ENCODE measurements at places on chromosomes 13 and 19. TPM values are rescaled to one million over a fixed set of nuclear protein-coding genes. Genes with fewer than 3 reads are reported as not detected.
A peak's percentile ranks its signal among the peaks of the same experiment; 100 is the strongest.

- no peak for DNase-seq
- H3K4me3 ChIP-seq = no peak overlapping the region
- H3K36me3 ChIP-seq = no peaks in the 10 kb centered on the region
- peak overlapping the region; percentile 12 for H3K27ac ChIP-seq
Observed at GRCh38 chr13:30697177-30697953, 38.0 kb upstream of the ALOX5AP start.

DNA sequence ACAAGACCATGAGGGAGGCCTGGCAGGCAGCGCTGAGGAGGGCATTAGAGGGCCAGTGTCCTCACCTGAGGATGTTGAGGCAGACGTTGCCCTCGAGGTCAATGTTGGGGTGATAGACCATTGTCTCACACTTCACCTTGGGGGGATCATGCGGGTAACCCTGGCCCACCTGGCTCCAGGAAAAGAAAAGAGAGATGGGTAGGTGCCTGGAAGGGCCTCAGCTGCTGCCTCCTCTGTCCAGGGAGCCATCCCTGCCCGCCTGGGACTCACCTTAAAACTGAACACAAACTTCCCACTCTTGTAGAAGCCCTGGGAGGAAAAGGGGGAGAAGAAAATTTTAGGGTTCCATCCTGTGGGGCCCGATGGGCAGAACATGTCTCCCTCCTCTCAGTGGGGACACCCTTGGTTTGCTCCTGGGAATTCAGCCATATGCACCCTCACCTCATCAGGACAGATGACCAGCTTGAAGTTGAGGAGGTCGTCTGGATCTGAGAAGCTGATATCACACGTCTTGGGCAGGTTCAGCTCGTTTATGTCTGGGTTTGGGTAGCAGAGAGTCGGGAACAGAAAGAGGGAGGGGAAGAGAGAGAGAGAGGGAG, 1.7 kb downstream of the UBE2M start:
- no peak for DNase-seq
- H3K4me3 ChIP-seq = peak overlapping the region; percentile 67
- peaks cover 44% of the 10 kb centered on the region for H3K4me1 ChIP-seq
- peaks cover 35% of the 10 kb centered on the region for H3K36me3 ChIP-seq
- no peaks in the 10 kb centered on the region for H3K27me3 ChIP-seq

DNA sequence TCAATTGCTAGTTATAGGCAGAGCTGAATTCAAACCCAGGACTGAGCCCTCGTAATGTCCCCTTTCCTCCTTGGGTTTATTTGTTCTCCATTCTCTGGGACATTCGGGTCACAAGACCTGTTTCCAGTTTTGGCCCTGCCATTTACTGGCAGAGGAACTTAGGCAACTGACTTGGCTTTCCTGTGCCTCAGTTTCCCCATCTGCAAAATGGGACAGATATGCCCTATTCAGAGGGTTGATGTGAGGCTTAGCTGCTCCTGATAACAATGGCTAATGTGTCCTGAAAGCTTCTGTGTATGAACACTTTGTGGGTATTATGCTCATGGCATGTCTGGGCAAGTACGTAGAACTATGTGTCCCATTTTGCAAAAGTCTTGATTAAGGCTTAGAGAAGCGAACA, 996 bp downstream of the ZNF524 start:
- H3K27me3 ChIP-seq = no peaks in the 10 kb centered on the region
- peaks cover 19% of the 10 kb centered on the region for H3K4me1 ChIP-seq
- peak overlapping the region; percentile 92 for H3K4me3 ChIP-seq
- H3K27ac ChIP-seq = peak overlapping the region; percentile 96
- peaks cover 12% of the 10 kb centered on the region for H3K36me3 ChIP-seq

- no peak for DNase-seq
- no peaks in the 10 kb centered on the region for H3K27me3 ChIP-seq
- no peak overlapping the region for H3K27ac ChIP-seq
- H3K36me3 ChIP-seq = no peaks in the 10 kb centered on the region
- no peak overlapping the region for H3K4me3 ChIP-seq
Observed at GRCh38 chr13:39394796-39395678, 208.0 kb downstream of the LHFPL6 start.

Gene CBARP
- 1.0 TPM for total RNA-seq

DNA sequence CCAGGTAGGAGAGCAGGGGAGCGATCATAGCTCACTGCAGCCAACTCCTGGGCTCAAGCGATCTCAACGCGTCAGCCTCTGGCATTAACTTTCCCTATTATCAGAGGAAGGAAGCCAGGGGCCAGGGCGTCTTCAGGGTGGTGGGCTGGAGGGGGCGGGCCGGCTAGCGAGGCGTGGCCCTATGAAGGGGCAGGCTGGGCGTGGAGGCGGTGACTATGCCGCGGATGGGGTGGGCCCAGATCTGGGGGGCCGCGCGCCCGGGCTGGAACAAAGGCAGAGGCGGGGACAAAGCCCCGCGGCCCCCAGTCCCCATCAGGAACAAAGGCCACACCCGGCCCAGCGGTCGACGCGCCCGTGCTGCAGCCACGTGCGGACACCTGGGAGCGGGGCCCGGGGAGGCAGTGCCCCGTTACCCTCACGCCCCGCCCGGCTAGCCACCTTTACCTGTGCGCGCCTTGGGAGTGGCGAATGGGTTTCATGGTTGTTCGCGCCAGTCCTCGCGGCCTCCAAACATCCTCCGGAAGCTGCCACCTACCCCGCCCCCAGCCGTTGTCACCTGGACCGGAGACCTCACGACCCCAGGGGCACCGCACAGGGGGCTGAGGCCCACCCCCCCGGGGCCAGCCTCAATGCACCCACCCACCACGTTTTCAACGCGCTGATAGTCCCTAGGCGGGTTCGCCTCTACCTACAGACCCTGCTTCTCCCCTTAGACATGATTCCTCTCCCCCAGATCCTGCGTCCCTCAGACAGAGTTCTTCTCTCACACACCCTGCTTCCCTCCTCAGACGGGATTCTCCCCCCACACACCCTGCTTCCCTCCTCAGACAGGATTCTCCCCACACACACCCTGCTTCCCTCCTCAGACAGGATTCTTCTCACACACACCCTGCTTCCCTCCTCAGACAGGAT, 5.4 kb upstream of the TRIM28 start:
- H3K36me3 ChIP-seq = no peaks in the 10 kb centered on the region
- no peak for DNase-seq
- peaks cover 11% of the 10 kb centered on the region for H3K4me1 ChIP-seq

DNA sequence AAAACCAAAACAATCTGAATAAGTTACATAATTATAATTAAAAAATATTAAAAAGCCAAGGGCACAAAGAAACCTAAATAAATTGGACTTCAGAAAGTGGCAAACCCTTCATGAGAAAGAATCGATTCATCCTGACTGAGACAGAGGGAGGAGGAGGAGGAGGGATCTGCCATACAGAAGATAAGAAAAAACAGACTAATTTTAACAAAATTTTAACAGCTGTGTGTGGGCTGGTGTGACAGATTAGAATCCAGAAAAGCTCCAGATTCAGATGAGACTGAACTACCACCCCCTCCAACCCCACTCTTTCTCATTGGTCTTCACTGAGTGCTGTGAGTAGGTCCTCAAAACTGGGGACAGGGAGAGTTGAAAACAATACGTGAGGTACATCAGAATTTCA, 111.5 kb upstream of the HTR2A start:
- no peak for DNase-seq
- H3K27me3 ChIP-seq = no peaks in the 10 kb centered on the region
- no peak overlapping the region for H3K27ac ChIP-seq
- H3K4me1 ChIP-seq = no peaks in the 10 kb centered on the region
- no peak overlapping the region for H3K4me3 ChIP-seq

DNA sequence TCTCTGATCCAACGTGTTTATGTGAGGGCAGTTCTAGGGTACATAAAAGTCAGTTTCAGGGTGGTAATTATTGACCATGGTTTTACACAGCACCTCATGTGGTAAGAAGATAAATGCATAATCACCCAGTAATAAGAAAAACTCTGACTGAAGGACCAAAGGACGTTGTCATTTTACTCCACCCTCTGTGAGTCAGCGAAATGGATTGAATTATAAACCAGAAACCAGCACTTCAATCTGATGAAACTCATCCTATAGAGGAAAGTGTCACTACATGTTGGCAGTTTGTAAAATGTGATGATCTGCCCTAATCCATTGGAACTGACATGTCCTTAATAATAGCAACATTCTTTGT, 406.8 kb downstream of the KLF5 start:
- H3K4me1 ChIP-seq = no peaks in the 10 kb centered on the region
- DNase-seq = no peak
- H3K36me3 ChIP-seq = no peaks in the 10 kb centered on the region
- no peak overlapping the region for H3K4me3 ChIP-seq
- no peaks in the 10 kb centered on the region for H3K27me3 ChIP-seq
